CD8-positive, alpha-beta memory T cell (primary cell): ENCODE measurements at places on chromosomes 5 and 9.
A peak's percentile ranks its signal among the peaks of the same experiment; 100 is the strongest.

DNA sequence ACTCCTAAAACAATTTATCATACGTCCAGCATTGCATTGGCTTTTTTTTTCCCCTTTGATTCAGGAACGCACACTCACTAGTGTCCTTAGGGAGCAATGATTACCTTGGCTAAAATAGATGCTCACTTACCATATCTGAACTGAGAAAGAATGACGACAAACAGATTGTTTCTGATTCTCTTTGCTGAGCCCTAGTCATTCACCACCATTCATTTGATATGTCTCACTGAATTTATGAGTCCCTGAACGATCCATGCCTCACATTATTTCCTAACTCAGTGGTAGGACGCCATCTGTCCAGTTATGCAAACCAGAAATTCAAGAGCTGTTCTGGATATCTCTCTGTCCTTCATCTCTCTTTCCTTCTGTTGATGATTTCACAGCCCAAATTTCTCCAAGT, 39.3 kb upstream of the DAB2 start:
- no peak for DNase-seq

DNA sequence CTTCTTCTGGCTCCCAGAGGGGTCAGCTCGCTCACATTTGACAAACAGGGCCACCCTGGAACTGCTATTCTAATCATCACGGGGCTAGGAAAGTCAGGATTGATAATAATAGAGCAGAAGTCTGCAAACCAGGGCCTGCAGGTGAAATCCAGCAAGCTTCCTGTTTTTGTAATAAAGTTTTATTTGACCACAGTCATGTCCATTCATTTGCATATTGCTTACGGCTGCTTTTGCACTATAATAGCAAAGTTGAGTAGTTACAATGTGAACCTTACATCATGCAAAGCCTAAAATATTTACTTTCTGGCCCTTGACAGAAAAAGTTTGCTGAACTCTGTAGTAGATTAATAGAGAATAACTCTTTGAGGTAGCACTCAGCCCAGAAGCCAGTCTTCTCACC, 63.2 kb upstream of the CTXN3 start:
- no peak for DNase-seq

GRCh38 chr9:73038613-73039012, 85.8 kb upstream of the ALDH1A1 start:
- DNase-seq = no peak

GRCh38 chr5:111996574-111996973, 239.6 kb upstream of the NREP start:
- no peak for DNase-seq

- no peak for DNase-seq
These were observed 512 bp downstream of the GRIN3A start for GRCh38 chr9:101737705-101738565.

GRCh38 chr5:177130211-177131018, 3.2 kb upstream of the NSD1 start:
- DNase-seq = no peak

DNA sequence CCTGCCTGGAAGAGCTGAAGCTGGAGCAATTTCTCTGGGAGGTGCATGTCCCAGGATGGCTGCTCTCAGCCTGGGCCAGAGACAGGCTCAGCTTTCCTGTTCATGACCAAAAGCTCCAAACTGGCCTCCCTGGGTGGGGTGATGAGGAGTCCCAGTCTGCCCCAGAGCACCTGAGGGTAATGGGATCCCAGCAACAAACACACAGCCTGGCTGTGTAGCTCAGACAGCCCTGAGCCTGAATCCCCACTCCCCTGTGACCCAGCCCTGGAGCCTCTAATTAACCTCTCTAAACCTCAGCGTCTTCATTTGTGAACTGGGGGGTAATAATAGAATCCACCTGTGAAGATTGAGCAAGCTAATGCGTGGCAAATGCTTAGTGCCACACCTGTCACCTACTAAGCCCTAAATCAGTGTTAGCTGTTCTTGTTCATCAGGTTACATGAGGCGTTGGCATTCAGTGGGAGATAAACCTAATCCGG, 67.5 kb downstream of the HSPA4 start:
- no peak for DNase-seq

DNA sequence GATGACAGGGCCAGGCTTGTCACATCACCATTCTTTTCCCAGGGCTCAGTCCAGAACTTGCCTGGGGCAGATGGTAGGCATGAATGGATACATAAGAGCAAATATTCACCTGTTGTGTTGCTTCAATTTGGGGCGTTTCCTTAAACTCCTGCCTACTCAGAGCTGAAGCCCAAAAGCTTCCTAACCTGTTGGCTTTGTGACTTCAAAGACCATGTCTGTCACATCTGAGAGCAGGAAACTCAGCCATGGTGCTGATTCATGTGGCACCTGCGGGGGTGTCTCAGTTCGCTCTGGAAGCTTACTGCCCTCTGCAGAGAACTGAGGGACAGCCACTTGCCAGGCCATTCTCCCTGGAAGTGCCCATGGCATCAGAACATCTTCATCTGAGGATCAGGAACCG, 246.6 kb downstream of the HSPA4 start:
- DNase-seq = no peak

DNA sequence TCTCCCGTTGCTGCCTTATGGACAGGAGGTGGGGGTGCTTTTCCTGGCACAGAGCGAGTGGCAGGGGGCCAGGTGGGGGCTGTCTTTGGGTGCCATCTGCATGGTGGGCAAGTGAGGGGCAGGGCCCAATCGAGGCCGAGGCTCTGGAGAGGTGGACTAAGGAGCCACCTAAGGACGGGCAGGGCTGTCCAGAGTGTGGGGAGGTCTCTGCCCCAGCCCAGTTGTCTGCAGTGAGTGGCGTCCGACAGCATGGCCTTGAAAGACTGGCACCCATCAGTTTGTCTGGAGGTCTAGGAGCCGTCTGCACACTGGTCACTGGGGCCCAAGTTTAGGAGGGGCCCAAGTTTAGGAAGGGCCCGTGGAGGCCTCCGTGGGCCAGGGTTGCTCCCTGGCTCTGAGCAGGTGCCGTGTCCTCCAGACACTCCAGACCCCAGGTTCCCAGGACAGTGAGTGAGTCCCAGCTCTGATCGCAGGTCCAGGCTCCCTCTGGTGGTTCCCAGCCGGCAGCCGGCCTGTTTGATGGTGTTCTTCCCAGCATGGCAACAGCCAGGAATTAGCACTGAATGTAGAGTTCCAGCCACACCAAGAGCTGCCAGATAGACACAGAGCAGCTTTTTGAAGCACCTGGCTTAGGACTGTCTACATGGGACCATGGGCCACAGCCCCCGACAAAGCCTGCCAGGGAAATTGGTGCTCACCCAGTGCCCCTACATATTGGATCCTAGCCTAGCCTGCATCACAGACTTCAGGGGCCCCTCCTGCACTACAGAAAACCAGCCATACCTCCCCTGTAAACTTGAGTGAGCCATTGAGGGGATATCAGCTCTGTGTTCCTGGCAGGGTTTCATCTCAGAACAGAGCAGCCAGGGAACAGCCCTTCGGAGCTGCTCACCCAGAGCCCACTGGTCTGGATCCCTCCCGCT, 120.9 kb downstream of the WNK2 start:
- DNase-seq = no peak

GRCh38 chr9:16272776-16273175, 597.7 kb downstream of the BNC2 start:
- DNase-seq = no peak

DNA sequence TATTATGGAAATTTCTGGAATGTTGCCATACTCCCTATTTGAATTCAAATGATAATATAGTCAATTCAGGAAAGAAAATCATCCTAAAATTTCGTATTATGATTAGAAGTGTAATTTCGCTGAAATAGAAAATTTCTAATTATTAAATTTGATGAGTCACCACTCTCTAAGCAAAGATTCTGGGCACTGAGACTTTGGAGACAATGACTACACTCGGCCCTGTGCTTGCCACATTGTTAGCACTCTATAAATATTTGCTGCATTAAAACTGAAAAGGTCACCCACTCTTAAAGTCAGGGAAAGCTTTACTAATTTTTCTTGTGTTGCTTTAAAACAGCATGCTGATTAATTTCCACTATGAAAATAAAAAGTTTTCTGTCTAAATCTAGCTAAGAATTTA, 240.3 kb downstream of the TLE4 start:
- no peak for DNase-seq

GRCh38 chr5:124504081-124504916, 242.1 kb downstream of the ZNF608 start:
- no peak for DNase-seq

GRCh38 chr9:124344291-124345050, 70.8 kb downstream of the PSMB7 start:
- DNase-seq = peak; percentile 40

DNA sequence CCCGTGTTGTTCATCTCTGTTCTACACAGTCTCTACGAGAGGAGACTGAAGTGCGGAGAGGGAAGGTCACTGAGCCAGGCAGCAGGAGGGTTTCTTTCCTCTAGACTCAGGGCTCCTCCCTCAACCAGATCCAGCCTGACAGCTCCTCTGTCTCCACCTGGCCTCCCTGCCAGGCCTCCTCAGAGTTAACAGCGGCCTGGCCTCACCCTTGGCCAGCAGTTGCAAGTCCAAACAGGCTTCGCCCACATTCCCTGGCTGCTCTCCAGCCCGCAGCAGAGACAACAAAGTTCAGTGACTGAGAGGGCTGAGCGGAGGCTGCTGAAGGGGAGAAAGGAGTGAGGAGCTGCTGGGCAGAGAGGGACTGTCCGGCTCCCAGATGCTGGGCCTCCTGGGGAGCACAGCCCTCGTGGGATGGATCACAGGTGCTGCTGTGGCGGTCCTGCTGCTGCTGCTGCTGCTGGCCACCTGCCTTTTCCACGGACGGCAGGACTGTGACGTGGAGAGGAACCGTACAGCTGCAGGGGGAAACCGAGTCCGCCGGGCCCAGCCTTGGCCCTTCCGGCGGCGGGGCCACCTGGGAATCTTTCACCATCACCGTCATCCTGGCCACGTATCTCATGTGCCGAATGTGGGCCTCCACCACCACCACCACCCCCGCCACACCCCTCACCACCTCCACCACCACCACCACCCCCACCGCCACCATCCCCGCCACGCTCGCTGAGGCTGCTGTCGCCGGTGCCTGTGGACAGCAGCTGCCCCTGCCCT, at the start of gene HRCT1:
HRCT1 (plus strand) TSS at position 291 of the 768 bp plus-strand sequence; CDS start at position 377, 86 bp downstream.
- DNase-seq = no peak

DNA sequence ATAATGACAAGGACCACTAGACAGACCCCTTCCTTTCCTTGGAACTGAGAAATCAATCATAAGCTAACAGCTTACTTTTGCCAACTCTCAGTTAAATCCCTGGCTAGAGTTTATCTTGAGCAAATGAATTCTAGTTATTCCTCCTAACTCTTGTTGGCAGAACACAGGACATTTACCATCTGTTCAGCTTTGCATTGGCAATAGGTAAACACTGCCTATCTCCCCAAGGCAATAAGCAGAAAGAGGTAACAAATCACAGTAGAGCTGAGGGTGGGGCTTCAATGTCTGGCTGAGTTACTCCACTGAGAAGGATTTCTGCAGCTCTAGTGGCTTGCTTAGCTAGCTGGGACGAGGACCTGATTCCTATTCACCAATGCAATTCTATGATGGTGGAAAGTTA, 503.3 kb upstream of the GRIA1 start:
- no peak for DNase-seq

- no peak for DNase-seq
These were observed 34.9 kb upstream of the RPS23 start for GRCh38 chr5:82313016-82313415.

DNA sequence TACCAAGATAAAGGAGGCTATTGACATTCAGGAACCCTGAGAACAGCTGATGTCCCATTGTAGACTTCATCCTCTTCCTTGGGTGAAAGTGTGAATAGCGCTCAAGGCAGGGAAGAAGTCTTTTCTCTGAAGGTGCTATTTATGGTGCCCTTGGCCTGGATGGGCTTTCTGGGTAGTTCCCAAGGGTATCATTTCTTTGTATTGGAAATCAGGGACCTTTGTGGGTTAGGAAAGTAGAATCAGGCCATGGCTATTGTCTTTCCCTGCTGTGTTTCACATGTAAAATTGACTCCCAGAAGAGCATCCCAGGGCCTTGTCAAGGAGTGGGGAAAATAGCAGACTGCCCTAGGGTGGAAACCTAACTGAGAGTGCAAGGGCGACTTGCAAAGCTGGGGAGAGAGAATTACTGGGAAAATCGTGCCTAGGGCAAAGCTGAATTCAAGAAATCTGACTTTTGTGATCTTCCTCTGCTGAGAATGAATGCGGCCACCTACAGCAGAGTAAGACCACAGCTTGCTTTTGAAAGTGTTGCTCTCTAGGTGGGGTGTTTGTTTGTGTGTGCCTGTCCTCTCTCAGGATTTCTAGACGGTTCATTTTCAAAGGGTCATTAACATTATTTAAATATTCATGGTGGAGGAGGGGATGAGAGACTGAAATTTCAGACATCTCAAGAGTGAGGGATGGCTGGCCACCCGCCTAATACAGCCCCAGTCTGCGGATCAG, 160.6 kb downstream of the C9orf152 start:
- no peak for DNase-seq

GRCh38 chr9:120331913-120332312, 248.1 kb downstream of the CDK5RAP2 start:
- DNase-seq = no peak

DNA sequence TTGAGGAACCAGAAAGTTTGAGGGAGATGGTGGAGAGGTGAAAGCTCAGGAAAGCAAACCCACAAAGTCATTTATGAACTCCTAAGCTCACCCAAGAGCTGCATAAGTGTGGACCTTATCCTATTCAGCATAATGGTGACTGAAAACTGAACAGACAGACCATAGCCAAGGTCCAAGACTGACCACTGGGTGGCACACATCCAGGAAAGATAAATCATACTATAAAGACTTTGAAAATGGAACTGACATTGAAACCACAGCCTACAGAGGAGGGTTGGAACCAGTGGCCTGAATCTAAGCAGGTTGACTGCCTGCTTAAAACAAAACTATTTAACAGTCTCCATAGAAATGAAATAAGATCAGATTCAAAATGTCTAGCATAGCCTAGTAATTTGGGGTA, 121.0 kb upstream of the RGS7BP start:
- no peak for DNase-seq

- no peak for DNase-seq
These were observed 32.5 kb downstream of the SHB start for GRCh38 chr9:38036359-38037084.

DNA sequence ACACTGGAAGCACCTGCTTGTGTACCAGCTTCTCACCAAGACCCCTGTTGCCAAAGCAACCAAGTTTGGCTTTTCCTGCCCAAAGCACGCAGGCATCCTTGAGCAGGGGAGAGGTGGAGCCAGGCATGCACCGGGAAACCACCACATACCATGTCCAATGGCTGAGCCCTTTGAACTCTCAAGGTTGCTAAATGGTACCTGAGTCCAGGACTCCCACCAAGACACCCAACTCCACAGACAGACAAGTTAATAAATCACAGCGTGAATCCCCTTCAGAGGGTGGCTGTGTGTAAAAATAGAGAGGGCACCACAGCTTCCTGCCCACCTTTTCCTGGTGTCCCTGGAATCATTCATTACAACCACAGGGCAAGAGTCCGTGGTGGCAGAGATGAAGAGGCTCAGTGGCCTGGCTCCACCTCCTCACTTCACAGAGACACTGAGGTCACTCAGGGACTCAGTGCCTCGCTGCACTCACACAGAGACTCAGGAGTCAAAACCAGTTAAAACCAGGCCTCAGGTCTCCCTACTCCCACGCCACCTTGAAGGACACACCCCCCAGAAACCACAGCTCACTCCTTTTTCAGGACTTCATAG, 143.7 kb downstream of the C5orf15 start:
- DNase-seq = no peak

GRCh38 chr5:73464016-73464745, 15.6 kb upstream of the FOXD1 start:
- DNase-seq = no peak

- DNase-seq = no peak
These were observed 133.2 kb upstream of the PRLR start for GRCh38 chr5:35363387-35363965.
